Myocyte (in vitro differentiated cells): ENCODE measurements at places on chromosomes 5 and 9.

- DNase-seq = no peak
Observed at GRCh38 chr5:76433261-76433660, 30.2 kb downstream of the IQGAP2 start.

DNA sequence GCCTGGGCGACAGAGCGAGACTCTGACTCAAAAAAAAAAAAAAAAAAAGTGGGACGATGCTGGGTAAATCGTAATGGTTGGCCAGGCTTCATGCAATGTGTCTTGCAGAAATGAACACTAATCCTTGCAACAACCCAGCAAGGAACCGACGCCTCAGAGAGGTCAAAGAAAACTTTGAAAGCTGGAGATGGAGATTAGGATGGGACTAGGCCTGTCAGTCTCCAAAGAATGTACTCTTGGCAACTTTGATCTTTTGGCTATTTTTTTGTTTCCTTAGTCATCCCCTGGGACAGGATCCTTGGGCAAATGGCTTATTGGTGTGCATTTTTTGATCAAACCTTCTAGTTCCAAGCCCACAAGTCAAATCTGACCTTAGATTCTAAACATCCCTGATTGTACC is 10.6 kb upstream of the PWWP2A start:
- no peak for DNase-seq

DNA sequence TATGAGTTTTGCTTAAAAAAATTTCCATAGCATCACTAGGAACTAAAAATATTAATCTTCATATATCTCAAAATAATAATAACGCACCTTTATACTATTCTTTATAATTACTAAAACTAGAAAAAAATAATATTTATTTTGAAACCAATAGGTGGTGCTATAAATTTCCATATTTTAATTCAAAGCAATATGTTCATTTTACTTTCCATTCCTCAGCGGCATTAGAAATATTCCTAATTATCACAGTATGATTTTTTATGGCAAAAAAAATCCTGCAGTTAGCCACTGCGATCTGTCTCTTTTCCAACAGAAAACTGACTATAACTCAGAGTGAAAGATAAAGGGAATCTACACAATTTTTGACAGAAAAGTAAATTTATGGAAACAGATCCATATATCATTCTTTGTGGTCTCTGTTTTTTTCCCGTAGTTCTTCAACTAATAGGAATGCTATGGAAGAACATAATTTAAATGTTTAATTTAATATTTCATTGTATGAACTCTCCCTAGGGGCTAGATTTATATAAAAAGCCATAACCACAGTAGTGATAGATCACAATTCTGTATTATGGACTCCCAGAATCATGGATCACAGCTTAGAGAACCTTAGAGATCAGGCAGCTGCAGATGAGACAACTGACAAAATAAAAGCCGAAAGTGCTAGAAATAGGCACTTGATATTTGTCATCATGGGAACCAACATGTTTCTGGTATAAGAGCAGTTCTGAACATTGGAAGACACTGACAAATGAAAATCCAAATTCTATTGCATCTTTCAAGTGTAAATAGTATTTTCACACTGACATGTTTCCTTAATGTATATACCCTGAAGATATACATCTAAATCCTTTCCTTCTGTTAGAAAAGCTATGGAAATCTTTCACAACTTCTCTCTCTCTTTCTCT is 167.7 kb upstream of the MPDZ start:
- DNase-seq = peak; percentile 5

GRCh38 chr5:160259341-160259740 is 30.0 kb downstream of the FABP6 start:
- no peak for DNase-seq

GRCh38 chr5:58315794-58316193 is 144.1 kb downstream of the PLK2 start:
- DNase-seq = no peak

DNA sequence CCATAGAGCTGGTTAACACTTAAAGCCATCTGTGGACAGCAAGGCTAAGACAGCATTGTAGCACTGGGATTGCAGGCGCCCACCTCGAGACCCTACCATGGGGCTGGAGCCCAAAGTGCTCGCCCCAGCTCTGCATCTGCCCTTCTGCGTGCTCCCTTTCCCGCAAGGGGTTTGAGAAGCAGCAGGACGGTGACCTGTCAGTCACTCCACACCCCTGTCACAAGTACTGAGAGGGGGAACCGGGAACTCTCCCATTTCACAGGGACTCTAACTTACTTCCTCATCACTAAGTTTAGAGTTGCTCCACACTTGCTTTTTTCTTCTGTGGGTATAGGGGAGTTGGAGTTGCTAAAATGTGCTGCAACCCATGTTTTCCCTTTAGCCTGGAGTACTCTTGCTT is 273.2 kb downstream of the SMARCA2 start:
- no peak for DNase-seq

DNA sequence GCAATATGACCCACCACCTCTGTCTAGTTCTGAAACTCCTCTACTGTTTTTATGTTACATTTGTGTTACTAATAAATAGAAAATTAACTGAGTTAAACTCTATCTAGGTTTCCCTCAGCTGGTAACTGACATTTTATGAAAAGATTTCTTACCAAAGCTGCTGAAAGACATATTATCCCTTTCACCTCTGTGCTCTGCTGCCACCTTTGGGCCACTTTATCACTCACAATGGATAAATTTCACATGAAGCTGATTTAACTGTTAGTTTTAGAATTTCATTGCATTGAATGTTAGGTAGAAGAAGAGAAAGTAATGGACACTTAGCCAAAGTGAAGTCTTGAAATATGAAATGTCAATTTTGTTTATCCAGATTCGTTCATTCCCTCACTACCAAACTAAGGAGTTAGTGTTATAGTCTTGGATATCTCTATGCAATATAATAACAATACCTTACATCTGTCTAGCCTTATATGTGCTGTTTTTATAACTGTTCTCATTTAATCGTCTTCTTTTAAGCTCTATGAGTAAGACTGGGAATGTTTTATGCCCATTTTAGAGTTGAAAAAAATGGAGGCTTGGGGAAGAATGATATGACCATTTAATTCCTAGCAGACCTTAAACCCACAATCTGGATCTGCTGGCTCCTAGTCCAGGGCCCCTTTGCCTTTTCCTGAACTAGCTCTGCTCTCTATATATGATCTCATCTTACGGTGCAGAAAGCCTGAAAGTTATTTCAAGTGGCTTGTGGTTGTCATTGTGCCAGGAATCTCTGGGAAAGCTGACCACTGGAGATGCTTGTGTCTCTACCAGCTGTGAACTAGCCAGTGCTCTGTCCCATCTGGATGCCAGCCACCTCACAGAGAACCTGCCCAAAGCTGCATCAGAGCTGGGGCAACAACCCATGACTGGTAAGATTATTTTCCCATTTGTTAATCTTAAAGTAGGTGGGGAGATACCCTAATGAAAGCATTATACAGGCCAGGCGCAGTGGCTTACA is 97.1 kb downstream of the GOLPH3 start:
- peak; percentile 88 for DNase-seq

GRCh38 chr5:36301858-36302603 is at the start of gene RANBP3L:
Gene RANBP3L, minus strand, starts transcription at chr5:36301902. Its CDS starts 486 bp downstream, at chr5:36301416.
- DNase-seq = peak; percentile 85

GRCh38 chr9:118459913-118460312 is 755.7 kb downstream of the TLR4 start:
- DNase-seq = no peak

DNA sequence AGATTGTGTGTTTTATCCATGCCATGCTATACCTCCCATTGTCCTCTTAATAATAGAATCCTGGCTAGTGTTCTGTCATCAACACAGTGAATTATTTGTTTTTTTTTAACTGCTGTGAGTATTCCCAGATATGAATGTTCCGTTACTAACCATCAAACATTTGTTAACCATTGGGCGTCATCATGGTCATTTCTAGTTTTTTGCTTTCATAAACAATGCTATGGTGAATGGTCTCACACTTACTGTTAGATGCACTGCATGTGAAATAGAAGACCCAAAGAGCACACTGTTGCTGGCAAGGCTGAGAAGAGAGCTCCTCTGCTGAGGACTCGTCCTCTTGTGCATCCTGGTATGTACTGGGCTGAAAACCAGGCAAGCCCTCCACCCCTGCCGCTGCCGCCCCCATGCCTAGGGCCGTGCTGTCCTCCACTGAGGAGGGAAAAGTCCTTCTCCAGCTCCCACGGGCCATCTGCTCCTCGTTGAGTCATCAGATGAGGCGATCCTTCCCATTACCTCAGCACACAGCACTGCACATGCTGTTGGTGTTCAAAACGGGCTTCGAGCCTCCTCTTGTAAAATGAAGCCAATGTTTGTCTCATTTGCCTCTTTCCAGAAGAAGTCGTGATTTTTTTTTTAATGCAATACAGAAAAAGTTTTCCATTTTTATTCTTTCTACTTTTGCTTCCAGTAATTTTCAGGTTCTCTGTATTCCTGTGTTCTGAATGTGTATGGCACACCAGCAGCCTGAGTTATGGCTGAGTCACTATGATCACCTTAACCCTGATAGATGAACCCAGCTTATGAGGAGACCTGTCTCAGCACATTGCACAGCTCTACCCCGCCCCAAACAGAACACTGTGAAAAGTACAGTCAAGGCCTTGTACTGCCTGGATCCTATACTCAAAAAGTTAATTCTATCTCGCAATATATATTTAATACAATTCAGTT is 219.0 kb downstream of the AOPEP start:
- DNase-seq = peak; percentile 92

DNA sequence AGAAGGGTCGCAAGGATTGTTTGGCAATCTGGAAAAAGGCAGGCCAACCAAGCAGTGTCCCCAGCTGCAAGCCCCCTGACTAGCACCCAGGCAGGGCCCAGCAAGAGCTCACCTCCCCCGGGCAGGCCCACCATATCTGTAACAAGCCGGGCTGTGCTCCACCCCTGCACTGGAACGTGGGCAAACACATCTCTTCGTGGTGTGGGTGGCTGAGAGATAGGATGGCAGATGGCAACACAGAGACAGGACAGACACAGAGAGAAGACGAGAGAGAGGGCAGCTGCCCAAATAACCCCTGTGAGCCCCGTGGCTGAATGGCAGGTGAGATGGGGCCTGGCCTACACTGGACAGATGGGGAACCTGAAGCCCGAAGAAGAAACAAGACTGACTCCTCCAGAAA is 9.4 kb downstream of the BBLN start:
- DNase-seq = peak; percentile 69

- DNase-seq = no peak
Observed at GRCh38 chr9:87635656-87636501, 90.0 kb upstream of the CTSL start.

GRCh38 chr5:138602371-138603000 is 27.3 kb upstream of the HSPA9 start:
- peak; percentile 68 for DNase-seq

- DNase-seq = no peak
Observed at GRCh38 chr9:27386571-27387091, 89.7 kb upstream of the EQTN start.

GRCh38 chr9:751137-752051 is 90.1 kb upstream of the DMRT1 start:
- DNase-seq = peak; percentile 39
